Stimulated activated CD8-positive, alpha-beta memory T cell treated with anti-CD3 and anti-CD28 coated beads, Interleukin-7, amount 100 ng/mL, for 1 hour (primary cell): ENCODE measurements at places on chromosomes 2 and 18.

GRCh38 chr2:11861044-11861443, 114.6 kb downstream of the LPIN1 start:
- no peak for DNase-seq

GRCh38 chr2:61439241-61440002, 31.5 kb downstream of the USP34 start:
- DNase-seq, result no peak

GRCh38 chr18:63306819-63307550, 12.6 kb downstream of the BCL2 start:
- DNase-seq, result no peak

GRCh38 chr2:21489080-21489479, 365.3 kb downstream of the TDRD15 start:
- no peak for DNase-seq

DNA sequence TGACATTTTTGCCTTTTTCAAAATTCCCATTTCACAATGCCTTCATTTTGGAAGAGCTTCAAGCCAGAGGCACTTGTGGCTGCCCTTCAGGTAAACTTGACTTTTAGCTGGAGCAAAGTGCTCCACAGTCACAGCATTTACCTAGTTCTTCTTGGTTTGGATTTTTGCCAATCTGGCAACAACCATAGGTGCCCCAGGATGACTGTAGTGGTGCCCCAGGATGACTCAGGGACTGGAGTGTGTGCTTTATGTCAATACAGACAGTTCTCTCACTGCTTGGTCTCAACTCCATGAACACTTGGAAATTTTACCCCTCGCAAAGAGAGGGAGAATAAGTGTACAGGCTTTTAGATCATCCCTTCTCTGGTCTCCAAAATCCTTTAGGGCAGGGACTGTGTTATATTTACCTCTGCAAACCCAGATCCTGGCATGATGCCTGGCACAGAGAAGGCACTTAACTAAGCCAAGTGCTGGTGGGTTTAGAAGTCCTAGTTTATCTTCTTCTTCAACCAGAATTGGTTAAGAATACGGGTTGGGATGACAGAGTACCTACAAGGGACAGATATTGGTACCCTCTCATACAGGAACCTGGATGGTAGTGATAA, 15.3 kb upstream of the PTPN4 start:
- no peak for DNase-seq

GRCh38 chr2:174957050-174957449, 48.1 kb downstream of the CHN1 start:
- DNase-seq, result no peak

GRCh38 chr2:230690439-230690838, 22.2 kb upstream of the CAB39 start:
- no peak for DNase-seq

DNA sequence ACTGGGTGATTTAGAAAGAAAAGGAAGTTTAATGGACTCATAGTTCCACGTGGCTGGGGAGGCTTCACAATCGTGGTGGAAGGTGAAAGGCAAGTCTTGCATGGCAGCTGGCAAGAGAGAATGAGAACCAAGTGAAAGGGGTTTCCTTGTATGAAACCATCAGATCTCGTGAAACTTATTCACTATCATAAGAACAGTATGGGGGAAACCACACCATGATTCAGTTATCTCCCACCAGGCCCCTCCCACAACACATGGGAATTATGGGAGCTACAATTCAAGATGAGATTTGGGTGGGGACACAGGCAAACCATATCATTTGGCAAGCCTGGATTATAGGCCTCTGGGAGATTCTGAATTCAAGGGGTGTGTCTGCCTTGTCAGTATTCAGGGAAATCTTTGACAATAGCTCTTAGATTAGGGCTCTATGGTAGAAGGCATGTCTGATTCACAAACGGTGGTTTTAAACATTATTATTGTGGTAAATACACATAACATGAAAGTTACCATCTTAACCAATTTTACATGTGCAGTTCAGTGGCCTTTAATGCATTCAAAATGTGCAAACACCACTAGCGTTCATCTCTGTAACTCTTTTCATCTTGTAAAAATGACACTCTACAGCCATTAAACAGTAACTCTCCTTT, 15.3 kb upstream of the PLB1 start:
- DNase-seq, result no peak

- DNase-seq, result no peak
These were observed 56.9 kb upstream of the SPRED2 start for GRCh38 chr2:65489269-65489668.

GRCh38 chr2:240872317-240873097, 3.9 kb downstream of the AGXT start:
- DNase-seq, result no peak

DNA sequence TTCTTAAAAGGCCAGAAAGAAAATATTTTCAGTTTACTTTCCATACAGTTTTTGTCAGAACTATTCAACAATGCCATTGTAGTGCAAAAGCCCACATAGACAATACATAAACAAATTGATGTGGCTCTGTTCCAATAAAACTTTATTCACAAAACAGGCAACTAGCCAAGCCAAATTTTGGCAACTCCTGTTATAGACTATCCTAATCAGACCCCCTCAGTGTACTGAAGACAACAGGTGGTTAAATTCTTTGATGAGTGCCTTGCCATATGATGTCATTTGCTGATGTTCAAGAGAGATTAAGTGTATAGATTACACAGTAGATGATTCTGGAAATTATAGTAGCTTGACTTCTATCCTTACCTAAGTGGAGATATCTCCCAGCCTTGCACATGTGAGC, 83.4 kb downstream of the FANCL start:
- DNase-seq, result no peak

- no peak for DNase-seq
These were observed 122.9 kb upstream of the GATA6 start for GRCh38 chr18:22046473-22046872.

DNA sequence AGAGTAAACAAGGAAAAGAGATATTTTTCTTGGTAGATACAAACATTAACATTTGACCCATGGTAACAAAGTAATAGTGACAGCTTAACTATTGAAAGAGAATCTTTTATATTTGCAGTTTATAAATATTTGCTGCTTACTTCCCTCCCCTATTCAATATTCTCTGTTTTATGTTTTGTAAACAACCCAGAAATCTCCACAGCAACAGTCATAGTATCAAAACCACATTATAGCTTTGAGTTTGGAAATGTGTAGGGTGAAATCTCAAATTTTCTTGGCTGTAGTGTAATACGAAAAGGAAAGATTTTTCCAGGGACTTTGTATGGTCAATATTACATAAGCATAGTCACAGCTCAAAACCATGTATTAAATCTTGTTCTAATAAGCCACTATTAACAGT, 511.2 kb downstream of the METTL4 start:
- no peak for DNase-seq

- no peak for DNase-seq
These were observed 45.6 kb upstream of the NRP2 start for GRCh38 chr2:205636549-205637319.

DNA sequence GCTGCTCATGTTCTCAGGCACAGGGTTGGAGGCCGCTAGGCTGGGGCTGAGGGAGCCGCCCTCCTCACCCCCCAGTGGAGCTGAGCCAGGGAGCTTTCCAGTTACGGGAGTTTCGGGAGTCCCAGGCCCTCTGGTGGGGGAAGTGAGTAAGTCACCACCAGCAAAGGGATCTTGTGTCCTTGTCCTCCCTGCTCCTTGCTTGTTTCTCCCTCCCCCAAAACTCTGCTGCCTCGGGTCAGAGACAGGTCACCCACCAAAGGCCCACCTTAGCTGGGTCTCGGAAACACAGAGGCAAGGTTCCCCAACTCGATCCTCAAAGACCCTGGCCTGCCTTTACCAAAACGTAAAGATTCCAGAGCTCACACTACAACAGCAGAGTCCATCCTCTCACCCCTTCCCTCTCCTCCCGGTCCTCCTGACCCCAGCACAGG, 60.5 kb upstream of the POMC start:
- DNase-seq, result no peak

GRCh38 chr18:38884050-38884449, 1318.5 kb upstream of the CELF4 start:
- DNase-seq, result no peak

DNA sequence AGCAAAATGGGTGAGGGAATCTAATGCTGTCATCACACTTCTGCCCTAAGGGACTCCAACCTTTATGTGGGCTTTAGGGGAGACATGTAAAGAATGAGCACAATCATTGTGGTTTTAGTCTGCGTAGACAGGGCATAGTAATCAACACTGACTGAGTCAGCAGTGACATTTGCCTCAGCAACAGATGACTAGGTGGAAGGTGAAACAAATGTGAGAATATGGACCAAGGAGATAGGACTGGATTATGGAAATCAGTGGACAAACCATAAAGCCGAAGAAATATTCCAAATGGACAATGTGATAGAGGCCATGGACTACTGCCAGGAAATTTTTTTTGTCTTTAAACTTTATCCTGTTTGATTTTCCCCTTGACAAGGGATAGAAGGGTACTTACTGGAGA, 83.9 kb downstream of the PDK1 start:
- no peak for DNase-seq
